ENCODE measurements at places on chromosomes 1 and 21.

GRCh38 chr1:232890340-232890943, 60.0 kb upstream of the NTPCR start:
- DNase-seq = no peak

DNA sequence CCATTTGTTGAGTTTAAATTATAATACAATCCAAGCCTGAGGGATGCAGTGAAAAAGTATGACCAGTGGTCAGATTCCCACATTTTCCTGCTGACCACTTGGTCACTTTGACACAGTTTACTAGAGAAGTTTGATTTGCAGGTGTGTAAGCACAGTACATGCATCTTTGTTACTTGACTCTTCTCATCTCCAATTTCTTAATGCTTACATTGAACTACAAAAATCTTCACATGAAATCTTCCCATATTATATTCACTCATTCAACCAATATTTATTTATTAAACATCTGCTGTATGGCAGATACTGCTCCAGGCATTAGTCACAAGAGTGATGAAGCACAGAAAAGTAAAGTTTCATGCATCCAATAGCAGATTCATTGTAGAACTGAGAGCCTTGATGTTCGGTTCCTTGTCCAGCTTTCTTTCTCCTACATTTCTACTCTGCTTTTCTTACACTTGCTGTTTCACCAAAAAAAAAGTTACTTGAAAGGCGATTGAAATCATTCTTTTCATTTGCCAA, 211.7 kb downstream of the NFIA start:
- no peak for DNase-seq

- no peak for DNase-seq
Measured at GRCh38 chr1:1306070-1306660, 1.6 kb downstream of the ACAP3 start.

DNA sequence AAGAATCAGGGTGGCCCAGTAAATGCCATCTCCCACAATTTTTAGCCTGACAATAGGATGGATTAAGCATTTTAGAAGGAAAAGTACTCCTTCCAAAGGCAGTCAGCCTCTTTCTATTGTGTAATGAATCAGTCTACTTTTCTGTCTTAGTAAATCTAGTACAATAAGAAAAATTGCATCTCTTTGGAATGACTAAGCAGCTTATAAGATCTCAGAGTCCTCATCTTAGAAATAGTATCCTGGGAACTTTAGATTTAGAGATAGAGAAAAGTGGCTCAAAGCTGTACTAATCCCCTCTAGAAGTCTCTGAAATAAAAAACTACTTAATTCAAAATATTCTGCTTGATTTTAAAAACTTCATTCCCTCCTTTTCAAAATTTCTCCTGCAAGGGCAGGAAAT, 81.4 kb downstream of the SLC44A5 start:
- DNase-seq = no peak

DNA sequence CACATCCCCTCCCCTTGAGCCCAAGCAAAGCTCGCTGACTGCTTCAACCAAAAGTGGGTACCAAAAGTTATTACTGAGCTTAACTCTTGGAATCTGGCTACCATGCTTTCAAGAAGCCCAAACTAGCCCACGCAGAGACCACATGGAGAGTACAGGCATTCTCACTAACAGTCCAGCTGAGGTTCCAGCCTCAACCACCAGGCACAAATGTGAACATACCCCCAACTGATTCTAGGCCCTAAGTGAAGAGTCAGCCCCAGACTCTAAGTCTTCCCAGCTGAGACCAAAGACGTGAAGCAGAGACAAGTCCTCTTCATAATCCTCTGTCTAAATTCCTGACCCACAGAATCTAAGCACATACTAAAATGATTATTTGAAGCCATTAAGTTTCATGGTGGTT, 36.8 kb downstream of the EVI5 start:
- DNase-seq = no peak

GRCh38 chr1:50270926-50271325, 152.3 kb downstream of the DMRTA2 start:
- DNase-seq = no peak

DNA sequence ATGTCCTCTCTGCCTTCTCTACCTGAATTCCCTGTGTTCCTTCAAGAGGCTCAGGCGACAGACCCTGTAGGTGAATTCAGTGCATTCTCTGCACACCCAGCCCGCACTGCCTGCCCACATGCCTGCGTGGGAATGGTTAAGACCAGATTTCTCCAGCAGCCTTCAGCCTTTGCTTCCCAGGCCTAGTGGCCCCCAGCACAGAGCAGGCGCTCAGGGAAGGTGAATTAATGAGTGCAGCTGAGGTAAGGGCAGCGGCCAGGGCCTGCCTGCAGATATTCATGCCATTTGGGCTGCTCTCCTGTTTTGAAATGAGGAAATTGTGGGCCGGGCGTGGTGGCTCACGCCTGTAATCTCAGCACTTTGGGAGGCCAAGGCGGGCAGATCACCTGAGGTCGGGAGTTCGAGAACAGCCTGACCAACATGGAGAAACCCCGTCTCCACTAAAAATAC, 45.5 kb downstream of the IER5 start:
- no peak for DNase-seq

GRCh38 chr1:20473894-20474293, 12.1 kb downstream of the CAMK2N1 start:
- DNase-seq = no peak

DNA sequence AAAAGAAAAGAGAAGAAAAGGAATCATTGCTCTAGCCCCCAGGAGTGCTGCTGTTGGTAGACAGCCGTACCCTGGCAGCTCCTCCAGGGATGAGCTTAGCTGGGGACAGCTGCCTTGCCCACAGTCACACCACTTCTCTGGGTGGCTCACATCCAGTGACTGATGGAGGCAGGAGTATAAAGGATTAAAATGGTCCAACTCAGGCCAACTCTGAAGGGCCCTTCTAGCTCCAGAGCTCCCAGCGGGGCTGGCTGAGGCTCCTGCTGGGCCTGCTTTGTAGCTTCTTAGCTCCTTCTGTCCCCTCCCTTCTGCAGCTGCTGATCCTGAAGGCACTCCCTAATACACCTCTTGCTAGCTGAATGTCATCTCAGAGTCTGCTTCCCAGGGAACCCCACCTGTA, 4.4 kb downstream of the CITED4 start:
- no peak for DNase-seq

GRCh38 chr1:60458111-60458510, 384.5 kb upstream of the C1orf87 start:
- no peak for DNase-seq

GRCh38 chr1:40926441-40926840, 53.1 kb upstream of the CTPS1 start:
- DNase-seq = no peak

DNA sequence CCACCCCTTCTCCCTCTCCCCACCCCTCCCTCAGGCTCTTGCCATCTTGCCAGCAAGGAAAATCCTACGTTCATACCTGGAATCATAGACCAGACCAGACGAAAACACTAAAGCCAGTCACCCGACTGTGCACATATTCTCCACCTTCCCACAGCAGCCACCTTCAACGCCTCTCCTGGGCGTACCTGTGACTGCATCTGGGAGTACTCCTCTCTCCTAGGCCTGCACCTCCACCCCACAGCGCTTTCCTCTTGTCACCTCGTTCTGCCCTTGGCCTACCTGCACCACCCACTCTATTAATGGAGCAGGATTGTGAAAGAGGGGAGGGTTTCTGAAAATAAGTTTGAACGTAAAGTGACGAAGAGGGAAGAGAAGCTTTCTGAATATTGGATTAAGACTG, 17.8 kb downstream of the PAPPA2 start:
- no peak for DNase-seq

- no peak for DNase-seq
Measured at GRCh38 chr1:33390542-33390941, 40.4 kb downstream of the PHC2 start.

- DNase-seq = no peak
Measured at GRCh38 chr1:164564378-164564777, 5.4 kb downstream of the PBX1 start.

GRCh38 chr21:15731243-15731613, 1.4 kb downstream of the USP25 start:
- DNase-seq = no peak

- DNase-seq = no peak
Measured at GRCh38 chr21:46021398-46021797, 39.8 kb downstream of the COL6A1 start.

DNA sequence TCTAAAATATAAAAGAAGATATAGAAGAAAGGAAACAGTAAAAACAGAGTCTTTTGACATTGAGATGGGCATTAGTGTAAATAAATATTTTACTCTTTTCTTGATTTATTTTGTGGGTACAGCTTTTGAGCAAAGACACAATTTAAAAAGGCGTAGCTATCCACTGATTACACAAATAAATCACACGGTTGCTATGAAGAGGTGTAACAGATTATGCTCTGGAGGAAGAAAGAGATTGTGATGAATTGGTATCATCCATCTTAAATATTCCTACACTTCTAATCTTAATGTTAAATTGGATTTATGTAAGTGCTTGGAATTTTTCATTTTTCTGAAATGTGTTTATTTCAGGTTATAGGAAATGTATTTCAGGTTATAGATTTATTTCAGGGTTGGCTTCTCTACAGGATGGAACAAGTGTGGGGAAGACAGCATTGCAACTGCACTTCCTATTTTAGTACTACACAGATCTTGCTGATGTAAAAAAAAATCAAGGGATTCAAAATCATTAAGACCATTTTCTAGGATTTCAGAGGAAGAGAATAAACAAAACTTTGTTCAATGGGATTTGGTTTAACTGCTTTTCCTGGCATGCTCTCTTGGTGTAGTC, 15.3 kb downstream of the XCL1 start:
- no peak for DNase-seq

DNA sequence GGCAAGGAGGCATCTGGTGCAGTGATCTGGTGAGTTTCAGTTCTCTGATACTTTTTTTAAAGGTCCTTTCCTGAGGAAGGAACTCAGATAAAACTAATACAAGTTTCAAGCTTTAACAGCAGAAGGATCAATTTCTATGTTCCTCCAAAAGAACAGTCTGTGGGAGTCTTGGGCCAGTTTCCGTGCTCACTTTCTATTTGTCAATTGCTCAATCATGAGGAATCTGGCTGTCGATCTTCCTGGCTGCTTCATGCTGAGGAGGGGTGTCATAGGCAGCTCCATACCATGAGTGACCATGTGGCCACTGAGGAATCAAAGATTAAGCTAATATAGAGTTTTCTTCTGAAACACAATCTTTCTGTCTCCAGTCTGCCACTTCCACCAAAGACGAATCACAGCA, 11.4 kb upstream of the TMEM125 start:
- no peak for DNase-seq

- DNase-seq = no peak
Measured at GRCh38 chr1:234853906-234854644, 244.1 kb upstream of the IRF2BP2 start.

- no peak for DNase-seq
Measured at GRCh38 chr1:10495952-10496351, 21.2 kb downstream of the PEX14 start.
